Smooth muscle cell of the pulmonary artery (primary cell): ENCODE measurements at places on chromosomes 1 and 21. TPM values are rescaled to one million over a fixed set of nuclear protein-coding genes. Genes with fewer than 3 reads are reported as not detected.

The MAP3K7CL gene
- 17.3 and 43.7 TPM in 2 replicates for total RNA-seq

The PADI3 gene
- total RNA-seq = not detected in 2 replicates

The PLA2G5 gene
- total RNA-seq = 0.36 and 0.52 TPM in 2 replicates

The SGIP1 gene
- total RNA-seq = 29.0 and 45.0 TPM in 2 replicates
